Uterine smooth muscle cell (primary cell): ENCODE measurements at places on chromosomes 3 and 15. TPM values are rescaled to one million over a fixed set of nuclear protein-coding genes. Genes with fewer than 3 reads are reported as not detected.

The TUSC7 gene
- not detected in 2 replicates for total RNA-seq

The IL17RE gene
- total RNA-seq, result 0.62 and 2.0 TPM in 2 replicates

The SEMA6D gene
- 4.2 and 4.5 TPM in 2 replicates for total RNA-seq

The FAH gene
- 44.8 and 52.9 TPM in 2 replicates for total RNA-seq

The STARD5 gene
- 5.6 and 10.7 TPM in 2 replicates for total RNA-seq

The ZDHHC23 gene
- 0.55 and 1.1 TPM in 2 replicates for total RNA-seq

The CELSR3 gene
- total RNA-seq, result 0.89 and 1.00 TPM in 2 replicates
